ENCODE measurements at places on chromosomes 4 and X. TPM values are rescaled to one million over a fixed set of nuclear protein-coding genes. Genes with fewer than 3 reads are reported as not detected.

Gene SULT1B1
- 1.1 TPM for total RNA-seq

GRCh38 chr4:78764498-78764961, 11.6 kb upstream of the BMP2K start:
- DNase-seq: no peak

Gene CLGN
- total RNA-seq: 1.1 TPM

DNA sequence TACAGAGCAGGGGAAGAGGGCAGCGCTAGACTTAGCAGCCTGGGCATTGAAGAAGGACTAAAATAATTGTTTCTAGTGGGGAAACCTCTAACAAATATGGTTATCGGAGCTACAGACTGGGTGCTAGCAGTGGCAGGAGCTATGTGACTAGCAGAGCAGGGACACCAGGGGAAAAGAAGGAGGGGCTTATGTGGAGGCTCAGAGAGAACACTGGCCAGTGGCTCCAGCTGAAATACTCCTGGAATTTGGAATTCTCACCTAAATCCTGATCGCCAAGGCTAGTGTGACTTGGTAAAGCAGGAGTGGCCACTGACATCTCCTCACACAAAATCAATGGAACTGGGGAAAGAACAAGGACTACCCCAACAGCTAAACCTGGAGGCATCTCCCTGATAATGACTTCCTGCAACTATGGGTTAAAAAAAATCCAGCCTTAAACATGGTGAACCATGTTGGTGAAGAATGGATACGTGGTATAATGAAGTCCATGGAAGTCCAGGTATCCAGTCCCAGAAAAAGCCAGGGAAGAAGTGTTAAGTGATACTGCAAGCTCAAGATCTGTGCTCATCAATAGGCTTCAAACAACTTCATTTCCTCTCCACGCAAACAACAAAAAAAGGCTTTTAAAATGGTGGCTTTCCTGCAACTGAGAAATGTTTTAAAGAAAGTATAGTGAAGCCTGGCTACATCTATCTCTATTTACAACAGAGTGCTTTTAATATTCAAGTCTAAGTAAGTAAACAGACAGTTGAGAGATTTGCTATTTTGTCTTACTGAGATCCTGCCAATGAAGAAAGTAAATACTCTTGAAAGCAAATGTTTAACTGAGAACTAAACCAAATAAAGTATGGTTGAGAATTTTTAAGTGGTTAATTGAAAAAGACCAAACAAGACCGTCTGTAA, 1.8 kb downstream of the TAPT1 start:
- no peak for DNase-seq

GRCh38 chrX:123818243-123818642, 41.6 kb upstream of the XIAP start:
- DNase-seq: no peak

- no peak for DNase-seq
Measured at GRCh38 chr4:142983065-142983464, 137.0 kb upstream of the INPP4B start.

Gene RBM46
- total RNA-seq: not detected

DNA sequence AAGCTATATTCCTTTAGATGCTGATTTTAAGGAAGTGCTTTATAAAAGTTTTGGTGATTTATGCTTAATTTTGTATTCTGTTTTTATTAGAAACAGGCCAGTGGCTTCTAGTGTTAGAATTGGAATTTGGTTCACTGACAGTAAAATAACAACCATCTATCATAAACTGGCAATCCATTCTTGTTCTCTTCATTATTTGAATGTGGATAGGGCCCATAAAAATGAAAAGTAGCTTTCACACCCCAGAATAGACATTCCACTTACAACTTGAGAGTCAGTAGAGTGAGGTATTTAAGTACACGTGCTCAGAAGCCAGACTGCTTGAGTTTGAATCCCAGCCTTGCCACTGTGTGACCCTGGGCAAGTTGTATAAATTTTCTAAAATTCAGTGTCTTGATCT, 232.4 kb upstream of the CTSO start:
- no peak for DNase-seq

- DNase-seq: no peak
Measured at GRCh38 chr4:132827522-132827921, 321.6 kb upstream of the PCDH10 start.

GRCh38 chrX:44873415-44874276, 658 bp downstream of the KDM6A start:
- peak; percentile 76 for DNase-seq

- DNase-seq: no peak
Measured at GRCh38 chr4:158906073-158906472, 137.2 kb downstream of the FNIP2 start.

DNA sequence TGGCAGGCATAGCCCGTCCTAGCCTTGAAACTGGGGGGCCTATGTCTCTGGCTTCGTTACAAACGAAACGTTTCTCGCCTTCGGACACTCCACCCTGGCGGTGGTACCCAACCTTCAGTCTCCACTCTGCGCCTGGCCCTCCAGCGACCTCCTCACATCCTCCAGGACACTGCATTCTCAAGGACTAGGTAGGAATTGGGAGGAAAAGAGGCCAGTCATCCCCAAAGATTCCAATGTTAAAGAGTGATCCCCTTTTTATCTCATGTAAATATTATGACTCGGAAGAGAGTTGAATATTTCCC, 2.1 kb upstream of the NKX6-1 start:
- DNase-seq: no peak

DNA sequence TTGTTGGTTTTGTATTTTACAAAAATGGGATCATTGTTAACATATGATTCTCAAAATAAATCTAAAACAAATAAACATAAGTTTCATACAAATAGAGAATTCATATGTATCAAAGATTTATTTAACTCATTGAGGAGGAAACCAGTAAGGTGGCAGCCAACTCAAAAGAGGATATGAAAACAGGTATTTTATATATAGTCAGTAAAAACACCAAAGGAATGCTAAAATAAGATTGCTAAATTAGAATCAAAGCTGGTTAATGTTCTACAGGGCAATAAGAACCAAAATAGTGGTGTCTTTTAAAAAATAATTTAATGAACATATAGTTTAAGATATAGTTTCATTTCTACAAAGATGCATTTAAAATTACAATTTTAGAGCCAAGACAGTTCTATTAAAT, 23.1 kb downstream of the XKRX start:
- no peak for DNase-seq

Gene HGFAC
- not detected for total RNA-seq

Gene LONRF3
- 6.9 TPM for total RNA-seq

GRCh38 chr4:121270389-121270788, 106.3 kb upstream of the TNIP3 start:
- no peak for DNase-seq

DNA sequence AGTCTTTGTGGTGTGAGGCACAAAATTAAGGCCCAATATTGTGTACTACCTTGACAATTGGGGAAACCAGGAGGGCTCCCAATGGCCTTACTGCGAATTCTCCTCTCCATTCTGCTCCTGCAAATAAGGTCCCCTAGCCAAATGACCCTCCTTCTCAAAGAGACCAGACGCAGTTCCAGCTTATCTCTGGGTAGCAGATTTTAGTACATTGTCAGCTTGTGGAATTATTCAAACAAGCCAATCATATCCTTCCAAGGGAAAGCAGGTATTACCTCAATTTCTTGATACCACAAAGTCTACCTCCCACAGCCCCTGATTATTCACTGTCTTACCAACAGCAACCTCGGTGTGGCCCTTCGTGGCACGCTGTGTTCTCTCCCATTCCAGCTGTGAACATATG, 7.8 kb upstream of the ZBTB33 start:
- DNase-seq: no peak

DNA sequence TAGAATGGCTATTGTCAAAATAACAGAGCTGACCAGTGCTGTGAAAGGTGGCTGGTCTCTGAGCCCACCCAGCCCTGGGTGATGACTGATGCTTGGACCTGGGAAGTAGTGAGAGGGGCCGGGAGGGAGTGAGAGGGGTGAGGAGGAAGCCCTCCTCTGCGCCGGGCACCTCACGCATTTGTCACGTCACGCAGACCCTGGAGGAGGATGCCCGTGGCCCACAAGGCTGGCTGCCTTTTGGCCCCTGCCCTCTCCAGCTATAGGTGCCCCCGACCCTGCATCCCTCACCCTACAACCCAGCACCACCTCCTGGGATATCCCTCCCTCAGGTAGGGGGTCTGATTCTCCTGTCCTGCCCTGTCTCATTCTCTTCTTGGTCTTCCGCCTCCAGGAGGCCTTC, 207.4 kb downstream of the AFAP1 start:
- no peak for DNase-seq

Gene QRFPR
- 0.21 TPM for total RNA-seq

Data from ureter (tissue), 1 donor.